B cell (primary cell): ENCODE measurements at places on chromosomes 1 and 21. TPM values are rescaled to one million over a fixed set of nuclear protein-coding genes. Genes with fewer than 3 reads are reported as not detected.

Gene TFAP2E
- 3.2 and 4.5 TPM in 2 replicates for total RNA-seq

Gene ATAD3C
- total RNA-seq, result 0.20 and 0.56 TPM in 2 replicates

Gene S100B
- not detected in 2 replicates for total RNA-seq

Gene KIF26B
- total RNA-seq, result 0.62 and 0.75 TPM in 2 replicates

Gene SAMD11
- total RNA-seq, result not detected in 2 replicates

Gene SPATA21
- not detected in 2 replicates for total RNA-seq

DNA sequence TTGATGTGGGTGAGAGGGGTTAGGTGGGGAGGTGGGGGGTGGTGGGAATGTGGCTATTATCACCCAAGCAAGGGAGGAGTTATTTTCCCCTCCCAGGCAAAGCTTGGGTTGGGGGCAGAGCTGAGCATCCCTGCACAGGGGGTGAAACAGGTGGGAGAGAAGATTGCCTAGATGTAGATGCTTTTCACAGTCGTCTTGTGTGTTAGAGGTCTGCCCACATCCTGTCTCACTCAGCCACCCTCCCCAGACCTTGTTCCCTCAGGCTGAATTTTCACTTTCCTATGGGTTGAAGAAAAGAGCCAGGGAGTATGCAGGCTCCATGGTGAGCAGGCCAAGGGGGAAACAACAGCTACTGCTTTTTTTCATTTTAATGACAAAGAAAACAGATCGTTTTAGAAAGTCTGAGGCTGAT lies 223.5 kb downstream of the KIF26B start:
- no peaks in the 10 kb centered on the region for H3K27me3 ChIP-seq
- no peaks in the 10 kb centered on the region for H3K4me1 ChIP-seq
- no peak overlapping the region for H3K4me3 ChIP-seq
- DNase-seq, result no peak
- no peaks in the 10 kb centered on the region for H3K36me3 ChIP-seq
- no peak overlapping the region for H3K27ac ChIP-seq

- peaks cover 21% of the 10 kb centered on the region for H3K4me1 ChIP-seq
- no peaks in the 10 kb centered on the region for H3K27me3 ChIP-seq
- no peaks in the 10 kb centered on the region for H3K36me3 ChIP-seq
- no peak overlapping the region for H3K4me3 ChIP-seq
- no peak for DNase-seq
- H3K27ac ChIP-seq, result peak overlapping the region; percentile 76
These were observed 31.5 kb downstream of the TNFSF4 start for GRCh38 chr1:173175514-173176145.

GRCh38 chr1:148263128-148263905 lies 111.2 kb upstream of the NBPF11 start:
- H3K4me3 ChIP-seq, result peak overlapping the region; percentile 52
- no peaks in the 10 kb centered on the region for H3K27me3 ChIP-seq
- H3K4me1 ChIP-seq, result peaks cover 4% of the 10 kb centered on the region
- peak overlapping the region; percentile 86 for H3K27ac ChIP-seq
- no peaks in the 10 kb centered on the region for H3K36me3 ChIP-seq

GRCh38 chr1:167509587-167509986 lies 8.7 kb downstream of the CD247 start:
- no peak overlapping the region for H3K4me3 ChIP-seq
- H3K4me1 ChIP-seq, result no peaks in the 10 kb centered on the region
- H3K27me3 ChIP-seq, result no peaks in the 10 kb centered on the region

DNA sequence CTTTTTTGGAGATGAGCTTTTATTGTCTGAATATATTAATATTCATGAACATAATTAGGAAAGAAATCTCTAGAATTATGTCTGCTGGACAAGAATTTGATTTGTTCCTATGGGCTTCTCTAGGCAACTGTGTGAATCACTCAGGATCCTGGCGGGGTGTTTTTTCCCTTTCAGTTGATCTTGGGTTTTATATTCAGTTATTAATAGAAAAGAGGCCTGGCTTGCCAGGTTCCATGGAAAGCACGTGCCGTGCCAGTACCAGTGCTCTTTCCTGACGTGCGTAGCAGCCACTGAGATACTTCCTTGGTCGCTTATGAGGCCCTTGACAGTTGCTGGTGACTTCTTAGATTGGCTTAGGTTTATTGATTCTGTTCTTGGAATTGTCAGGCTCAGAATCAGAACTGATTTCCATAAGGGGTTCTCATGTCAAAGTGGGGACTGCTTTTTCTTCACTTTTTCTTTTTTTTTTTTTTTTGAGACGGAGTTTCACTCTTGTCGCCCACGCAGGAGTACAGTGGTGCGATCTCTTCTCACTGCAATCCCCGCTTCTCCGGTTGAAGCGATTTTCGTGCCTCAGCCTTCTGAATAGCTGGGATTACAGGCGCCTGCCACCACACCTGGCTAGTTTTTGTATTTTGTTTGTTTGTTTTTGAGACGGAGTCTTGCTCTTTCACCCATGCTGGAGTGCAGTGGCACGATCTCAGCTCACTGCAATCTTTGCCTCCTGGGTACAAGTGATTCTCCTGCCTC lies 48.7 kb upstream of the KIF1B start:
- no peaks in the 10 kb centered on the region for H3K4me1 ChIP-seq
- no peak overlapping the region for H3K27ac ChIP-seq
- DNase-seq, result no peak

GRCh38 chr1:235317168-235317567 lies 10.8 kb downstream of the ARID4B start:
- H3K4me1 ChIP-seq, result peaks cover 13% of the 10 kb centered on the region
- no peak overlapping the region for H3K27ac ChIP-seq
- H3K36me3 ChIP-seq, result peaks cover 29% of the 10 kb centered on the region
- H3K27me3 ChIP-seq, result no peaks in the 10 kb centered on the region
- DNase-seq, result no peak

GRCh38 chr1:108826081-108826635 lies 30.7 kb downstream of the AKNAD1 start:
- no peak overlapping the region for H3K4me3 ChIP-seq
- no peak for DNase-seq

DNA sequence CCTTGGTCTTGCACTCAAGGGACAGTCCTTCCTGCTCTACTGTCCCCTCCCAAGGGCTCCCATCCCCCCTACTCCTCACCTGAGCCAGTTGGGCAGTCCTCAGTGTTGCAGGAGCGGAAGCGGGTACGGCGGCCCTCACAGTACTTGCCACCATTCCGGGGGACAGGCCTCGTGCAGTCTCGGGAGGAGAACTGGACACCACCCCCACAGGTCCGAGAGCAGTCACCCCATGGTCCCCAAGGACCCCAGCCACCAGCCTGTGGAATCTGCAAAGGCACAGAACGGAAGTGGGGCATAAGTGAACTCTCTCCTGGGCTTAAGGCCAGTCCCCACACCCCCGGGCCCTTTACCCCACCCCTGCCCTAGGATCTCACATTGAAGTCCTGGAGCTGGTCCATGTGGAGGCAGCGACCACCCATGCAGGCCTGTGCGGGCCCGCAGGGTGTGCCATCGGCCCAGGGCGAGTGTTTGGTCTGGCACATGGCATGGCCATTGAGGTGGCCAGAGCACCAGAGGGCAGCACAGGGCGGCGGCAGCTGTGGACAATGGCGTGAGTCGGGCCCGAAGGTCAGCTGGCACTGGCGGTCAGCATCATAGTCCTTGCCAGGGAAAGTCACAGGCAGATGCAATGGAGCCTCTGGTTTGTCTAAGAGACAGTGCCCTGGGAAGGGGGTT lies 5.2 kb downstream of the ADAMTS4 start:
- H3K4me1 ChIP-seq, result peaks cover 47% of the 10 kb centered on the region
- no peaks in the 10 kb centered on the region for H3K36me3 ChIP-seq
- H3K27me3 ChIP-seq, result no peaks in the 10 kb centered on the region
- H3K27ac ChIP-seq, result no peak overlapping the region
- H3K4me3 ChIP-seq, result no peak overlapping the region

DNA sequence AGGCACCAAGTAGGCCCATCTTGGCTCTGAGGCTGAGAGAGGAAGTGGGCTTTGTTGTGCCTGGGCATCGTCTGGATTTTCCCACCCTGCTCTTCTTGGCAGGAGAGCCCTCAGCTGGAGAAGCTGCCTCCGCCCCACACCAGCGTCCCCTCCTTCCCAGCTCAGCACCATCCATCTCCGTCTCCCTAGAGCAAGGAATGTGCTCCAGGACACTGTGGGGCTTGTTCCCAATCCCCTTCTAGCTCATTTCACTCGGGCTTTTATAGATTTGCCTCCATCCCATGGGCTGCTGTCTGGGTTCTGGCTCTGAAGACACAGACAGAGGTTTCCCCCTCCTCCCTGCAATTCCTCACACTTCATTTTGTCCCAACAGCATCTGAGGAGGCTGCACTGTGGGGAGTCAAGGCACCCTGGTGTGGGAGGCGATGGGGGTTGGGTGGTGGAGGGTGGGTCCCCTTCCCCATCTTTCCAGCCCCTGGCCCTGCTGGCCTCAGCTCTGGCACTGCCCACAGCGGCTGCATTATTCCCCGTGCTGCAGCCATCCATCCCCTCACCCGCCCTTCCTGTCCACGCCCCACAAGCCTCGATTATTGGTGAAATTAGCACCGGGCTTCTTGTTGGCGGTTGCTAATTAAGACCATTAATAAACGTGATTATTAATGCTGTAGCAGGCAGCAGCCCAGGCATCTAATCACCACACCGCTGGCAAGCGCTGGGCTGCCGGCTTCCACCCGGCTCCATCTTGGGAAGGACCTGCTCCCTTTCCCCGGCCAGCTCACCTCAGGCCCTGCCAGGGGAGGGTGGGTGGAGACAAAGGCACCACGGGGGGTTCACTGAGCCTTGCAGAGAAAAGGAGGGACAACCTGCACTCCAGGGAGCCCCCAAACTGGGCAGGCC lies 21.7 kb downstream of the RHBG start:
- DNase-seq, result no peak
- no peak overlapping the region for H3K27ac ChIP-seq
- peaks cover 14% of the 10 kb centered on the region for H3K4me1 ChIP-seq
- H3K36me3 ChIP-seq, result no peaks in the 10 kb centered on the region

- no peaks in the 10 kb centered on the region for H3K27me3 ChIP-seq
- H3K27ac ChIP-seq, result no peak overlapping the region
- H3K4me1 ChIP-seq, result no peaks in the 10 kb centered on the region
- no peak overlapping the region for H3K4me3 ChIP-seq
These were observed 277.0 kb downstream of the PTPRU start for GRCh38 chr1:29513357-29513756.

- no peaks in the 10 kb centered on the region for H3K27me3 ChIP-seq
- no peak overlapping the region for H3K4me3 ChIP-seq
- no peak for DNase-seq
- H3K4me1 ChIP-seq, result no peaks in the 10 kb centered on the region
- H3K36me3 ChIP-seq, result no peaks in the 10 kb centered on the region
- no peak overlapping the region for H3K27ac ChIP-seq
These were observed 15.4 kb upstream of the UTS2 start for GRCh38 chr1:7868070-7868780.

DNA sequence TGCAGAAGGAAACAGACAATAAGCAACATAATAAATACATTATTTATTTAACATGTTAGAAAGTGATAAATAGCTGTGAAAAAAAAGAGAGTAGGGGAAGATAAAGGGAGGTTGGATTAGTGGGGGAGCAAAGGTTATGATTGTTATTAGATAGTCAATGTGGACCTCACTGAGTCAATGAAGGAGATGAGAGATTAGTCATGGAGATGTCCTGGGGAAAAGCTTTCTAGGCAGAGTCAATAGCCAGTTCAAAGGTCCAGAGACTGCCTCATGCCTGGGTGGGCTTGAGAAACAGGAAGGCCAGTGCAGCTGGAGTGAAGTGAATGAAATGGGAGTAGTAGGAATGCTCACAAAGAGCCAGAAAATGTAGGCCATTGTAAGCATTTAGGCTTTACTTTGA lies 187.1 kb upstream of the CACYBP start:
- DNase-seq, result no peak
- peaks cover 12% of the 10 kb centered on the region for H3K36me3 ChIP-seq
- H3K4me3 ChIP-seq, result no peak overlapping the region
- H3K27me3 ChIP-seq, result no peaks in the 10 kb centered on the region
- H3K4me1 ChIP-seq, result peaks cover 14% of the 10 kb centered on the region

GRCh38 chr1:156668801-156669637 lies 8.2 kb downstream of the NES start:
- no peak for DNase-seq
- no peak overlapping the region for H3K27ac ChIP-seq
- H3K36me3 ChIP-seq, result no peaks in the 10 kb centered on the region
- no peak overlapping the region for H3K4me3 ChIP-seq
- peaks cover 14% of the 10 kb centered on the region for H3K27me3 ChIP-seq
- H3K4me1 ChIP-seq, result peaks cover 21% of the 10 kb centered on the region

DNA sequence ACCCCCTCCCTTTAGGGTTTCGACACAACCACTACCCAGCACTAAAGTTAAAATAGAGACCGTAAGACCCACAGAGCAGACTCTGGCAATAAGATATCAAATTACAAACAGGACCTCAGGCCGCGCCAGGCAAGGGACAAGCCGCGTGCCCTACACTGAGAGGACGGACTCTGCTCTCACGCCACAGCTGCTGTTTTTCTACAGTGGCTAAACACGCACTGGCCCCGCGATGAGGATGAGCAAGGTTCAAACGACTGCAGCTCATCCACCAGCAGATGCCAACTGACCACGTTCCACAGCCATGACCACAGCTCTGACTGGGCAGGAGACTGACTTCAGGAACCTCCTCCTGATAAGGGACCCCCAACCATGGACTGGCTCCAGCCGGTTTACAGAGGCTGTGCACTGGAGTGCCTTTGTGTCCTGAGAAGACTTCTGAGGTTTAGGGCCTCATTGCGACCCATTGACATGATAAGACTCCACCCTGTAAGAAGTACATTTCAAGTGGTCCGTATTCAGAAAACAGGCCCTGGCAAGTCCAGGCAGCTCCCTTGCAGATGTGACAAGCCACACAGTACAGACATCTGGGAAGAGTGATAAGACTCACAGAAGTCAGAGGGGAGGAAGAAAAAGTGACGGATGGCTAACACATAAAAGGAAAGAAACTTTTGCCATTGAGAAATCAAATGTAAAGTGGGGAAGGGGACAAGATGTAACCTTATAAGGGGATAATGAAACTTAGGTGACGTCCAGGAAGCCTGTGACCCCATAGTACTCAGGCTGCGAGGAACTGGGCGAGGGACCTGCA lies 1.5 kb upstream of the KRTAP10-6 start:
- DNase-seq, result no peak
- no peaks in the 10 kb centered on the region for H3K36me3 ChIP-seq
- no peaks in the 10 kb centered on the region for H3K27me3 ChIP-seq

DNA sequence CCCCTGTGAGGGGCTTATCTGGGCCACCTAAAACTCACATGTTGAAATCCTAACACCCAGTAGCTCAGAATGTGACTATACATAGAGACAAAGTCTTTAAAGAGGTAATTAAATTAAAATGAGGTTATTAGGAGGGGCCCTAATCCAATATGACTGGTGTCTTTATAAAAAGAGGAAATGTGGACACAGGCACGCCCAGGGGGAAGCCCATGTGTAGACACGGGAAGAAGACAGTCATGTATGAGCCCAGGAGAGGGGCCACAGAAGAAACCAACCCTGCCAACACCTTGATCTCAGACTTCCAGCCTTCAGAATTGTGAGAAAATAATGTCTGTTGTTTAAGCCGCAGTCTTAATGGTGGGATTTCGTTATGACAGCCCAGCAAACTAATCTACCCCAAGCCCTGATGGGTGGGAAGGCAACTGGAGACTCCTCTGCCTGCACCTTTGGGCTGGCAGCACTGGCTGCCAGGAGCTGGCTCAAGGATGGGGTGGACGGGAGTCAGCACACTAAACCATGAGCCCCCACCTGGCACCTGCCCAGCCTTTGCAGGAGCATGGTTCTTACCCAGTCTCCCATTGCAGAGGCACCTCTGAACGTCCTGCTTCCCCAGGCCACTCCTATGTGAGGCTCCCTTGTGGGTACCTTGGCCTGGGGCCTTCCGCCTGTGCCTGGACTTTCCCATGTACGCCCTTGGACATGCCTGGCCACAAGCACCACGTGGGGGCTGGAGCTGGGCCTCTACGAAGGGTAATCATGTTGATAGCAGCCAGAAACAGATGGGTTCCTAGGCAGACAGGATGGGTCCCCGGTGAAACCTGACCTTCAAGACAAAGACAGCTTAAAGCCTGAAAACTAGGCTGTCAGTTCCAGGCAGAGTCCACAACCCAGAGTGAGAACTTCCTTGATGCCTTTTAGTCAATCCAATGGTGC lies 57.1 kb upstream of the DMRTB1 start:
- H3K27ac ChIP-seq, result no peak overlapping the region
- H3K4me1 ChIP-seq, result no peaks in the 10 kb centered on the region
- H3K36me3 ChIP-seq, result no peaks in the 10 kb centered on the region
- DNase-seq, result no peak
